ENCODE measurements at places on chromosomes 1 and 21.
A peak's percentile ranks its signal among the peaks of the same experiment; 100 is the strongest.

DNA sequence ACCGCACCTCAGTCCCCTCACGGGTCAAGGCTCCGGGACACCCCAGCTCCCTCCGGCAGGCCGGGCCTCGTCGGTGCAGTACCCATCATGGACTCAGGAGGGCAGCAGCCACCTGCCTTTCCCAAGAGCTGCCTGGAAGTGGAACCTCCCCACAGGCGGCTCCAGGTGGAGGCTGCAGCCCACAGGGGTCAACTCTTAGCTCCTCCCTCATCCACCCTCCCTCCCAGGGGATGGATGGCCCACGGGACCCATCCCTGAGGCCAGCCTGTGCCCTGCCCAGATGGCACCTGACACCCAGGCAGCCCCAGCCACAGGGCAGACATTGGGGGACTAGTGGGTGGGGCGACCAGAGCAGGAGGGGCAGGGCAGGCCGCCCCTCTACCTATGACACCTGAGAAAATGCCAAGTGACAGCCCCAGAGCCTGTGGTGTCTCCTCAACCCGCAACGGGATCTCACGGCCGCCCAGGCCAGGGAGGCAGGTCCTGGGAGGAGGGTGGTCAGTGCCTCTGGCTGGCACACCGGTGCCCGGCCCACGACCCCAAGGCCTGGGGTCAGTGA lies 1.2 kb upstream of the ARHGEF16 start:
- DNase-seq, result peak; percentile 39

DNA sequence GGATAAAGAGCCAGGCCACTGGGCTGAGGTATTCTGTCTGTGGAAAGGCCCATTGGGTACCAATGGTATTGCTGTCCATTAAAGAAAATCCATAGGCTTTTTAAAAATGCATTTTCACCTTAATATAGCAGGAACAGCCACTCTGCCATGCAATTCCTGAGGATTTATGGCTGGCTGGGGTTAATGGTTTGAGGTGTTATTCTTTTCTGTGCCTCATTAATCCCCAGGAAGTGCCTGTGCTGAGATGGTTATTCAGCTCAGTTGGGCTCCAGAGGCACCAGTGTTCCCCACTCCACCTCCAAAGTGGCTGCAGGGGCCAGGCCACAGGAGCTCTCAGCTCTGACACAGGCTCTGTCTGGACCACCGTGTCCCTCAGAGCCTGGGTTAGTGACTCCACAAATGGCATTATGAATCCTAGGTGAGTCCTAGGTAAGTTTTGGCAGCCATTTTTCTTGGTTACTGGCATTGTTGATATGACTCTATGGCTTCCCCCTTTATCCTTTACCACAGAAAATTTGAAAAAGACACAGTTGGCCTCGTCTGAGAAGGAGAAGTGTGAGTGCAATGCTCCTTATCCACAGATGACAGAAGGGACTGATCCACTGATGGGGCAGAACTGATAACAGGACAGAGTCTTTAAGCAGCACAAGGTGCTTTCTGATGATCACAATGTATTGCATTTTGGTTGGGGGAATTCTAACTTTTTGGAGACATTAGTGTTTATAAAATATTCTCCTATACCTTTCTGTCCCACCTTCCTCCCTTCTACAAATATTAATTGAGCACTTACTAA lies 2.2 kb upstream of the PAPPA2 start:
- no peak for DNase-seq

GRCh38 chr1:41742219-41742618 lies 176.5 kb downstream of the HIVEP3 start:
- DNase-seq, result no peak

DNA sequence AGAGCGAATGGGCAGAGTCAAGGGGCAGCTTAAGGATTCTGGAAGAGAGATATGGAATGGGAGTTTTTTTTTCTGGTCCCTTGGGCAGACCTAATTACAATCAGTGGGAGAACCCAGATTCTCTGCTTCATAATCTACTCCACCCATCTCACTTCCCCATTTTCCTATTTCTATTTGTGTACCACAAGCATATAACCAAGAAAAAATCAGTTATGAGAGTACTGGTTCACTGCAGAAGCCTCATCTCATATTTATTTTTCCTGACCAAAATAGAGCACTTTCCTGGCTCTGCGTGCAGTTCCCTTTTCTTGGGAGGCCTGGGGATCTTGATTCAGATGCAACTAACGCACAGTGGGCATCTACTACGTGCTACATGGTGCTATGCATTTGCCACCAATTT lies 82.2 kb upstream of the SLFNL1 start:
- no peak for DNase-seq

GRCh38 chr1:109229531-109230127 lies 15.9 kb downstream of the SARS1 start:
- no peak for DNase-seq

- no peak for DNase-seq
These were observed 9.2 kb downstream of the POU3F1 start for GRCh38 chr1:38037221-38037939.

DNA sequence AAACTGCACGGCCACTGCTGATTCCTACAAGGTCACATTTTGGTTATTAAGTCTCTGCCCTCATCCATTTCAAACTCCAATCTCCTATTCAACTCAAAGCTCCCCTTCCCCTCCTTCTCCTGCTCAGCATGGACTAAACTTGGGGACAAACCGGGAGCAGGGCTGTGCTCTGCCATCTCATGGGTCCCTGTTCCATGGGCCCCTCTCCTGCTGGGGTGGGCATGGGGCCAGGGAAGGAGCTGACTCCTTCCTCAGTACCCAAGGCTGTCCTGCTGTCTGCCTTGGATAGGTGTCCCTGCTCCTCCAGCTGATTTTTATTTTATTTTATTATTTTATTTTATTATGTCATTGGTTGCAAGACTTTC lies 27.1 kb downstream of the TNNT2 start:
- no peak for DNase-seq

DNA sequence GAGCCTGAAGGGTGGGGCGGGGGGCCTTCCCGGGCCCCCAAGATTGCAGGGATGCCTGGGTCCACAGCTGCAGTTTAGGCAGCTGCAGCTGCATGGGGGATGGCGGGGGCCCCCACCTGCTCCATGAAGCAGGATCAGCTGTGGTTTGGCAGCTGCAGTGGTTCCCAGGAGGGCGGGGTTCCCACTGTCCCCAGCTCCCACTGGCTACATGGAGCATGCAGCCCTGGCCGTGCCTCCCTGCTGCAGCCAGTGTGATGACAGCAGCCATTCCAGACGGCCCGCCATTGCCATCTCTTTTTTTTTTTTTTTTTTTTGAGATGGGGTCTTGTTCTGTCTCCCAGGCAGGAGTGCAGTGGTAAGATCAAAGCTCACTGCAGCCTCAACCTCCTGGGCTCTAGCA lies 992 bp upstream of the C1QA start:
- DNase-seq, result no peak

DNA sequence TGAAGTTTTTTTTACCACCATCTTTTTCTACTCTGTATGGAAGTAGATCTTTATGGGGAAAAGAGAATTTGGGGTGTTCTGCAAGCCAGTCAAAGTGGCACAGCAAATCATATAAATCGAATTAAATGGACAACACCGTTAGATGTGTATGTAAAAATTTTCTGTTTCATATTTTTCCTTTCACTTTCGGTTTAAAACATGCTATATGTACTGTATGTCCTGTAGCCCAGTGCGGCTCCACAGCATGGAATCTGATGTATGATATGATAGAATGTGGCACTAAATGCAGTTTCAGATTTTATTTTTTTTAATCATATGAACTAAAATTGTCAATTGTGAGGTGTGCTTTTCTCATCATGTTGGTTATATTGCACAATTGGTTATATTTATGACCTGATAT lies 32.9 kb downstream of the RAB4A start:
- DNase-seq, result no peak

GRCh38 chr1:56404066-56404465 lies 175.3 kb downstream of the PLPP3 start:
- DNase-seq, result no peak

DNA sequence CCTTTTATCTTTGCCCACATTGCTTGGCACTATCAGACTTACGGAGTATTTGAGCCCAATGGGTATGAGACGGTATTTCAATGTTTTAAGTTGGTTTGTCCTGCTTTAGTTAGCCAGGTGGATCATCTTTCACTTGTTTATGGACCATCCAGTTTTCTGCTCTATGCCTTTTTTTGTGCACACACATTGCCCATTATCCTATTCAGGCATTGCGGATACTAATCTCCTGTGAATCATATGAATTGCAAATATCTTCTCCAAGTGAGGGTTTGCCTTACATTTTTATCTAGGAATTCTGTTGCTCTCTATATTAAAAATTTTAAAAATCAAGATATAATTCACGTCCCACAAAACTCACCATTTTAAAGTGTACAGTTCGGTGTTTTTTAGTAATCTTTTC lies 14.0 kb downstream of the CYYR1 start:
- DNase-seq, result no peak

DNA sequence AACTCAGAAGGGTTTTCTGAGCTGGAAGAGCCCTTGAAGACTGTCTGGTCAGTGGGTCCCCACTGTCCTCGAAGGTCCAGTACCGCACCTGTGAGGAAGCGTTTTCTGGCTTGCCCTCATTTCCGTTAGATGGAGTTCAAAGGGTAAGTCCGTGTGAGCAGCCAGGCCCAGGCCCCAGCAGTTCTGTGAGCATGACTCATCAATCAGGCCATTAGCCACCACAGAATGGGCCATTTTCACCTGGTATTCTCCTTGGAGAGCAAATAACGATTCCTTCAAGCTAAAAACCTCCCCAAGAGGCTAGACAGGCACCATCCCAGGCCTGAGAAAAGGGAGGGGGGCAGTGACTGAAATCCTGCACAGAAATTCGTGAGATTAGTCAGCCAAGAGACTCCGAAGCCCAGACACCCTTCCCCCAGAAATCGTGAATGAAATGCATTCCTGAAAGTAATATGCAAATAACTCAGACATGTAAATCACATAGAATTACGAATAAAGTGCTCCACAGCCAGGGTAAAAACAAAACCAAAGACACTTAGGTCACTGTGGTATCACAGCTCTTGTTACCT lies 66.0 kb downstream of the BCAR3 start:
- DNase-seq, result no peak
